Stimulated activated CD8-positive, alpha-beta memory T cell treated with anti-CD3 and anti-CD28 coated beads, Interleukin-7, amount 100 ng/mL, for 4 hours (primary cell): ENCODE measurements at places on chromosomes 13 and 19.
A peak's percentile ranks its signal among the peaks of the same experiment; 100 is the strongest.

DNA sequence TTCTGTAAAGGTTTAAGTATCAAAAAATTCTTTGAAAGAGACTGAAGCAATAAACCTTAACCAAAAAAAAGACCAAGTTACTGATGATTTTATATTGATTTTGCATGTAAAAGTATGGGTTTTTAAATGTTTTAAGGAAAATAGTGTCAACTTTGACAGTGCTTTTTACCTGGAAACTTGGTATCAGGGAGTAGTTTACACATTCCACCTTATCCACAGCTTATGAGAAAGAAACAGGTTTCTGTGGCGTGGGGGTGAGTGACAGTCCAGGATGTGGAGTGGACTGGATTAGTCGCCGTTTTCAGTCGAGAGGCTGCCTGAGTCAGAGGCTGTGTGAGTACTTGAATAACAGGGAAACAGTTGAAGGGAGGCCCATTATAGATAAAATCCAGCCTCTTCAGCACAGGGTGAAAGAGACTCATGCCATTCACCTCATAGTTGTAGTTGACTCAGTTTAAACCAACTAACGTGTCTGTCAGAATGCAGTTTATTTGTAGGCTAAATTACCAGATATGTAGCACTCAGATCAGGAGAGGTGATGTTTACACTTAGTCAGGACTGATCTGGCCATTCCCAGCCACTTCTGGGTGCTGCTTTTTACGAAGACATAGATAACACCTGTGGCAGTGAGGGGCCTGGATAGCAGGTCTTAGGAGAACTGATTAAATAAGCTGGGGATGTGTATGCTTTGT is 595 bp upstream of the GPR183 start:
- peak; percentile 48 for DNase-seq

DNA sequence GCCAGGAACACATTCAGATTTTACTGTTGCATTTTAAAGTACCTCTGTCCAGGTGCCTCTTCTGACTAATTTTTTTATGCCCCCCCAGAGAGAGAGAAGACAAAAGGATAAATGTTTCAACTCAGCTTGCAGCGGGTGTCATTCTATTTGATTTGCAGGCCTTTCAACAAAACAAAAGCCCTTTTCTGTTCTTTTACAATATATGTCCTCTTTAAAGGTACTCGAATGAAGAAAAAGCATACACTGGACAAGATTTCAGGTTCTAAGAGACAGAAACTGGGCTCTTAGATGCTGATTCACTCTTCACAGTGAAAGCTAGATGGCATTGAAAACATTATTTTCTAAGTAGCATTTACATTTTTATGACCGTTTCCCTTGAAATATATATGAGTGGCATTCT is 2.9 kb upstream of the FRY start:
- DNase-seq, result no peak

DNA sequence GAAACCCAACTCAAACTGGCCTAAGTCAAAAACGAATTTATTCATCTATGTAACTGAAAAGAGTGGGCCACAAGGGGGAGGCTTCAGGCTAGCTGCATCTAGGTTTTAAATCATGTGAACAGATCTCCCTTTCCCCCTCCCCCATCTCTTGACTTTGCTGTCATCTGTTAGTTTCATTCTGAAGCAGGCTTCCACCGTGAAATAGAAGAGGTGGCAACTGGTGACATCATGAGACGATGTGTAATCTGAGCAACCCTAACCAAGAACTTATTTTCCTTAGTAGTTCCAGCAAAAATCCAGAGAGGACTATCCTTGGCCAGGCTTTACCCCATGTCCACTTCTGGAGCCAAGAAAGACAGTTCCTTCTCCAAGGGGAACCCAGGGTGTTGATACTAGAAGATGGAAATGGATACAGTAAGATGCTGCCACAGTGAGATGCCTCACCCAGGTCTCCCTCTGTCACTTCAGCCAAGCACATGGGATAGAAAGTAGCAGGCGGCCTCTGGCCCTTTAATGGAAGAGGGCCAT is 9.4 kb downstream of the SAMD4B start:
- DNase-seq, result no peak

- no peak for DNase-seq
Measured at GRCh38 chr13:28751175-28751960, 32.6 kb upstream of the SLC46A3 start.

DNA sequence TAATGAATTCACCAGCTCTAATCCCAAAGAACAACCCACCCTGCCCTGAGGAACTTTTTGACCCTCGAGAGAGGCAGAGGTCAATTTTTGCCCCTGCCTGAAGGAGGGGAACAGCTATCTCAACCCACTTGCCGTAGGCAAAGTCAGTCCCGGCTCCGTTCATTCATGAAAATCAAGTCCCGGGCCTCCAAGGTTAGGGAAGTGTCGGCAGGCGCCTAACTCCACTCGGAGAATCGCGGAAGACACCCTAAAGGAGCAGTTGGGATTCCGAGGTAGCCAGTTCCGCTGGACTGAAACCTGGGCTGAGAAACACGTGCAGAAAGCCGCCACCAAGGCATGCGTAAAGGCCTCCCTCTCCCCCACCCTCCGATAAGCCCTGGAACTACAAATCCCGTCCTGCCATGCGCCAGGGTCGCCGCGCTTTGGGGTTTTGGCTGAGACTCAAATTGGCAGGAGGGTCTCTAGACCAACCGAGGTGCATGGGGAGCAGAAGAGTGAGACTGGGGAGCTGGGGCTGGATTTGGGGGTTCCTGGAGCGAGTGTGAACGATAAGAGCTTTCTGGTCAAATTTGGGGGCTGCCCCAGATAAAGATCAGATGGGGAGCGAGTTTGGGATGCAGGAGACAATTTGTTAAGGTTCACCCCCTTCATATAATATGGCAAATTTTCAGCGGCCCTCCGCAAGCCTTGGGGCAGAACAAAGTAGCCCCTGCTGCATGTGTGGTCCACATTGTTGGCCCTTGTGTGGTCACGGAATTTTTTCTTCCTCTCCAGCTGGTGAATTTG is at the start of gene TNPO2:
TSS of gene TNPO2 (minus strand) at position 292 of the 786 bp plus-strand sequence. CDS start 2,955 bp downstream, outside the sequence.
- DNase-seq, result peak; percentile 60

DNA sequence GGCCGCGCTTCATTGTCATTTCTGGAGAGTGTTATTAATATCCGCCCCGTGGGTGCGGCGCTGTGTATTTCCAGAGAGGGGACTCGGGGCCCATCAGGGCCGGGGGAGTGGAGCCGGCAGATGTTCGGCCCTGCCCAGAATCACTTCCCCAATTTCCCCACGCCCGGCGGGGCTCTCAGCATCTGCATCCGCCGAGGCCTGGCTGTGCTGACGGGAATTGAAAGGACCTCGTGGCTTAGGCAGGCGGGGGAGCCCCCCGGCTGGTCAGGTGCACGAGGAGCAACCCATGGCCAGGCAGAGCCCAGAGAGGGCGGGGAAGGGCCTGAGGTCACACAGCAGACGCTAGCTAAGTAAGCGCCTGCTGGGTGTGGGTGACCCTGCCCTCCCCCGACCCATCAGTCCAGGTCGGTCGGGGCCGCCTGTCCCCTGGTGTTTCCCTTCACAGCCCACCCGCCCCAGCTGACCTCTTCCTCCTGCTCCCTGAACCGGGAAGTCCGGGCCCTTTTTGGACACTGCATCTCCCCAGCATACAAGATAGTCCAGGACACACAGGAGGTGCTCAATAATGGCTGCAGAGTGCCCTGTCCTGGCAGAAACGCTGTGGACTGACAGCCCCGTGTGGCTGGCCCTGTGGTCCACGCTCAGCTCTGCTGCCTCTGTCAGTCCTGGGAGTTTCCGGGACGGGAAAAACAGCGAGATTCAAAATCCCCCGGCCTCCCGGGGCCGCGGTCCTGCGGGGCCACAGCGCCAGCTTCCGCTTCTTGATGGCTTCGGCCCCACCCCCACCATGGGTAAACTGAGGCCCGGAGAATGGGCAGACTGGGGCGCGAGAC is 22.1 kb downstream of the ARID3A start:
- no peak for DNase-seq

GRCh38 chr13:68428292-68428691 is 1198.2 kb upstream of the PCDH9 start:
- no peak for DNase-seq

GRCh38 chr13:59877933-59878332 is 285.8 kb downstream of the DIAPH3 start:
- DNase-seq, result no peak

- no peak for DNase-seq
Measured at GRCh38 chr19:6693056-6693471, 23.1 kb upstream of the TNFSF14 start.

DNA sequence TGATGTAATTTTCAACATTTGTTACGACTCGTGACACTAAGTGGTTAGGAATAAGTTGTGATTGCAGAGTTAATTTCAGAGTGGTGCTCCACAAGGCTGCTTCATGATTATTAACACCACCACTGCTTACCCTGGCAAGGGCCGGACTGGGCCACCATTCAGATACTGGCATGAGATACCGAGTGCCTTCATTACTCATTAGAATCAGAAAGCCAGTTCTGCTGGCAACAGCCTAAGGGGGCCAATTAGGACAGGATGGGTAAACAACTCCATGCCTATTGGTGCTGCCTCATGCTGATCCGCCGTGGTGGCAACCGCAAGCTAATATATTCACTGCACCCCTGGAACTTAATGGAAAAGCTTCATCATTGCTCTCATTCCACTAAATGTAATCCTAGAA is 575.1 kb downstream of the EFNB2 start:
- no peak for DNase-seq

DNA sequence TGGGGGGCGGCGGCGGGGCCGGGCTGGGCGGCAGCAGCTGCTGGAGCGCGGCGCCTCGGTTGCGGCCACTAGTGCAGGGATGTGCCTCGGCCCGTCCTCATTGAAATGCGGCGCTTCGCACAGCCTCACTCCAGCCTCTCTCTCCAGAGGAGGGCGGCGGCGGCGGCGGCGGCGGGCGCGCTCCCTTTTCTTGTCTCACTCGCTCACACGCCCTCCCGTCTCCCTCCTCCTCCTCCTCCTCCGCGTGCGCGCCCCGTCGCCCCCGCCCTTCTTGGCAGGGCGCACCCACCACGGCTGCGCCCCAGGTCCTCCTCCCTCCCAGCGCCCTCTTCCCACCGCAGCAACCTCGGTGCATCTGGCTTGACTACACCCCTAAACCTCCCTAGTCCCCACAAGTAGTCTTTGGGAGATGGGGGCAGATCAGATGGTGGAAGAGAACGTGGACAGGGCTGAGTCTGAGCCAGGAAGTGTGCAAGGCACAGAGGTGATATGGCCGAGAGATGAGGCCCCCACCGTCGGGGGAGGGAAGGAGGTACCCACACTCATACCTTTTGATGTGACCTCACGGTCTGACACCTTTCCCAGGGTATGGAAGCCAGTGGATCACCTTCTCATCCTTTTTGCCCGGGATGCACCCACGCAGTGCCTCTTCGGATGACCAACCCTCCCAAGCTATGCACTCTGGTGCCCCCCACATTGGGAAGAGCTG is at the start of gene DCLK1:
TSS of gene DCLK1 (minus strand) at position 161 of the 709 bp plus-strand sequence.
- DNase-seq, result no peak

DNA sequence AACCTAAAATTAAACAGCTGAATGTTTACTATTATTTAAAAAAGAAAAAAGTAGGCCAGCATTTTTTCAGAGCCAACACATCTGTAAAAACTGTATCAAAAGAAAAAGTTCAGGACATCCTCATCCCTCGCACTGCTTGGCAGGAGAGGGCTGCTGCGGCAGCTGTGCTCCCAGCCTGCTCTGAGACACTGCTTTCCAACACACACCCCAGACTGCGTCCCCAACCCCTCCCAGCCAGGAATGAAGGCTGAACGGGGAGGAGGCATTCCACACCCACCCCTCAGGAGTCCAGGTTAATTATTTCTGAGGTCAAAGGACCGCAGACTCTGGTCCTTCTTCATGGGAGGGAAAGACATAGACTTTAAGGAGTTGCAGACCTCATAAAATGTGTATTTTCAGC is 43.1 kb downstream of the COL4A1 start:
- no peak for DNase-seq

DNA sequence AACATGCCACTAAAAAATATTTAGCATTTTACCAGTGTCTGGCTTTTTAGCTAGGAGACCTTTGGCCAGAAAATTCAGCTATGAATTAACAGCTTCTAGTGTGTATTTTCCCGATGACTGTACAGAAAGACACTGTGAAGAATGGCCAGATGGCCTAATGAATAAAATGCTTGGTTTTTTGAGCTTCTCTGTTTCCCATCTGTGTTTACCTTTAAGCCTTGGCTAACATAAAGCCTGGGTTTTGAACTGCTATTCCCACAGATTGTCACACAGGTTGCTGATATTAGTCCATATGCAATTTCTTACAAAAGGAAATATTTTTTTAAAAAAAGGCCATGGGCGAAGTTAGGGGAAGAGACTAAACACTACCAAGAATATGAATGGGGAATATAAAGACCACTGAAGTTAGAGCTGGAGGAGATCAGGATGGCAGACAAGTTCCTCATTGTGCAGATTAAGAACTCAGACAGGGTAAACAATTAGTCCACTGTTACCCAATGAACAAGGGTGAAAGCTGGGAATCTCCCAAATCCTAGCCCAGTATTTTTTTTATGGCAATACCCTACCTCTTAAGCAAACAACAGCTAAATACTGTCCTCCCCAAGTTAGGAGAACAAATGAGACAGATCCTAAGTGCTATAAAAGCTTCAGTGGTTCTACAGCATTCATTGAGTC is 95.1 kb downstream of the DCT start:
- no peak for DNase-seq

DNA sequence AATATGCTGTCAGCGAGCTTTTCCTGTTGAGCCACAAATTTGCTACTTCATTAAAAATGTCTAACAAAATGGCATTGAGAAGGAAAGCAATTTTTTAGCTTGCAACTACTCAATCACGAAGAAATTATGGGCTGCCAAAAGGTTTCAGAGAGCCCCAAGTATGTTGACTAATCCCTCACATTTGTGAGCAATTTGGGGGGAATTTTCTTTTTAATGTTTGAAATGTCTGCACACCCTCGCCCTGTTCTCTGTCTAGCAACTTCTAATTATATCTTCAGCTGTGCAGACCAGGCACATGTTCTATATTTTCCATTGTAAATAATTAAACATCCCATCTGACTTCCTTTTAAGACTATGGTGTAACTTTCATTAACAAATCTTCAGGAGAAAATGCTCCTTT is 192.9 kb downstream of the DCT start:
- no peak for DNase-seq

DNA sequence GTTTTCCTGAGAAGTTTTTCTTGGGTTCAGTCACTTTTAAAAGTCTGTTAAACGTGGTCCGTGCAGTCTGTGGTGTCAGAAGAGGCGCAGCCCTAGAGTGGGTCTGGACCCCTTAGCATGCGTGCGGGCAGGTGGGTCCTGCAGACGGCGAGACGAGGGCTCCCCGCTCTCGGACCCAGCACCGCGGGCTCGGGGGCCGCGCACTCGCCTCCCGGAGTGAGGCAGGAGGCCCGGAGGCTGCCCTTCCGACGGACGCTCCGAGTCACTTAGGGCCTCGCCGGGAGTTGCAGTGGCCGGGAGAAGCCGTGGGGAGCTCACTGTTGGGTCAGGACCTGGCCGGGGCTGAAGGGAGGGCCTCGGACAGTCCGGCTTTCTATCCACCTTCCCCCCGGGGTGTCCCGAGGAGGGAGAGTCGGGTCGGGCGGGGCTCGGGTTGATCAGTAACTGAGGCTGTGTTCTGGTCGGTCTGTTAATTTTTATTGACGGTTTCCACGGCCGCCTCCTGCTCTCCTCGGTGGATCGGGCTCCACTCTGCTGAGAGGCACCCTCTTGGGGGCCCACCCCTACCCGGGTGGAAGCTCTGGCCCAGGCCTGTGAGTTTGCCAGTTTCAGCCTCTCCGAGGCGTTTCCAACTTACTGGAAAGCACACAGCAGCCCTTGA is 1.3 kb downstream of the PTBP1 start:
- DNase-seq, result no peak
